ENCODE measurements at places on chromosomes 2 and 18. TPM values are rescaled to one million over a fixed set of nuclear protein-coding genes. Genes with fewer than 3 reads are reported as not detected.

GRCh38 chr2:96801786-96802595, 14.1 kb upstream of the CNNM3 start:
- no peak for DNase-seq

The SERPINB11 gene
- total RNA-seq: not detected

GRCh38 chr2:119174216-119174992, 15.9 kb upstream of the C1QL2 start:
- DNase-seq: no peak

GRCh38 chr2:141399270-141399669, 731.5 kb downstream of the LRP1B start:
- no peak for DNase-seq

DNA sequence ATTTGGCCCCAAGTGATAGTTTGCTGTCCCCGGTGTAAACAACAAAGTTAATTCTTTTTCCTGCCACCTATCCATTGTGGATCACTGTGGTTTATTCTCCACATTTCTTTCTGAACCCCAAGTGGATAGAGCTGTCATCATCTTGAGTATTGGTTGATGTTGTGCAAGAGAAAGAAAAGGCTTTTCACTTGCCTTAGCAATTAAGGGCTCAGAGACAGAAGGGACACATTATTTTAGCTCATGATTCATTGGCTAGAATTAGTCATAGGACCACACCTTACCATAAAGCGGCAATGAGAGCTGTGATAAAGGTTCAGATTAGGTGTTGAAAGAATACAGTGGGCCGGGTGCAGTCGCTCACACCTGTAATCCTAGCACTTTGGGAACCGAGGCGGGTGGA, 442.1 kb upstream of the DCC start:
- DNase-seq: no peak

- no peak for DNase-seq
These were observed 125.7 kb downstream of the B3GNT2 start for GRCh38 chr2:62321380-62322289.

- no peak for DNase-seq
These were observed 665.1 kb upstream of the ZEB2 start for GRCh38 chr2:145184741-145185651.

The WNT6 gene
- 1.8 TPM for total RNA-seq

The TTC39C gene
- total RNA-seq: 7.6 TPM

DNA sequence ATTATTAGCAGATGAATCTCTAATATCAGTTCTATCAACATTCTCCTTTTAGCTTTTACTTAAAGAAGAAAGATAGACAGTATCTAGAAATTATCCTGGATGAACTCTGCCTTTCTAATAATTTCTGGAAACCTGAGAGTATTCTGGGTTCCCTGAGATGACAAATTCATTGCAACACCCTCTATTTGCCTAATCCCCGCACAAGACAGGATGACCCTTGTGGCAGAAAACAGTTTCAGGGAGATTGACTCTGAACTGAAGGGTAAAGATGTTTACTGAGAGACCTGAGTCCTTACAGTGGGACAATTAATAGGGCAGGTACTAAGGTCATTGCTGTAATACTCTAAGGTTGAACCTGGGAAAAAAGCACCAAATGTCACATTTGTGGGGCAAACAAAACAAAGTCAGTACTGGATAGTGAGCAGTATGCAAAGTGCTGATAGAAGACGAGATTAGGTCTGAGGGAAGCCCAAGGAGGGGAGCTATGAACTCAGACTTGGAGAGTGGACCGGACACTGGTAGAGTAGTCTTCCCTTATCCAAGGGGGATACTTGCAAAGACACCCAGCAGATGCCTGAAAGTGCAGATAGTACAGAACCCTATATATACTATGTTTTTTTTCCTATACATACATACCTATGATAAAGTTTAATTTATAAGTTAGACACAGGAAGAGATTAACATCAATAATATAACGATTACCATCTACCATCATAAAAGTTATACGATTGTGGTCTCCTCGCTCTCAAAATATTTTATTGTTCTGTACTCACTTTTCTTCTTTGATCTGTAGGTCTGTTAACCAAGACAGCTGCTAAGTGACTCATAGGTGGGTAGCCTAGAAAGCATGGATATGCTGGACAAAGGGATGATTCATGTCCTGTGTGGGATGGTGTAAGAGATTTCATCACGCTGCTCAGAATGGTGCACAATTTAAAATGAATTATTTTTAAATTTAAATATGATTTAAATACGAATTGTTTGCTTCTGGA, 148.3 kb upstream of the KLHL14 start:
- no peak for DNase-seq

The FAM161A gene
- 1.5 TPM for total RNA-seq

- DNase-seq: no peak
These were observed 334.1 kb downstream of the RIT2 start for GRCh38 chr18:42781298-42781815.

DNA sequence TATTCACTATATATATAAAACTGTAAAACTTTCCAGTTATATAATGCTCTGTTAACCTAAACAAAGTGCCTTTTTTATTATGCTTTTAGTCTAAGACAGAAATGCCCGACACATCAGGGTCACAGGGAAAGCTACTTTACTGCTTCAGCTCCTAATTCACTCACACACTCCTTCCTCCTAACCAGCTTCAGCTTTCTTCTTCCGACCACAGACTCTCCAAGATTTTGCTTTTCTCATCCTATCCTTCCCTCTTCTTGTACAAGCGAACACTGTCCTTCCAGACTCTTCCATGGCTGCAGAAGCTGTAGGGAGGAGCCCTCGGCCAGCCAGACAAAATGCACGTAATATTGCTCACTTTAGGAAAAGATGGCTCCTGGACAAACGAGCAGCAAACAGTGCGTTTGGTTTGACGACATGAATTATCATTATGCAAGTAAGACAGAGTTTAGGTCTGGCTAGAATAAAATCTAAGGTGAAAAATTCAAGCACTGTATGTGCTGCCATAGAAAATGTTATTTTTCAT, 47.5 kb upstream of the HNRNPA3 start:
- DNase-seq: peak; percentile 42

DNA sequence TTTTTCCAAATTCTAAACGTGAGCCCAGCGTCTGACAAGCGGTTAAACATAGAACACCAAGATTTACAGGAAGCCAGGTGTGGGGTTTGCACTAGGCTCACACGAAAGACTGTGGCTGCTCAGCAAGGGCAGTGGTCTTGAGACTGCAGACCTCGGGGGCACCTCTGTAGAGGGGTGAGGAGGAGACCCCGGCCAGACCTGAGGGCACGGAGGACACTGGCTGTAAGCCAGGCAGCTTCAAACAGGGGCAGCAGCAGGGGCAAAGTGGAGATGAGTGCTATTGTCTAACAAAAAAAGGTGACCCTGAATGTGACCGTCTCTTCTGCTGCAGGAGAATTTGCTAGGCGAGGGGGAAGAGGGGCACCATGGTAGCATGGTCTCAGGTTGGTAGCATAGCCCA, 140.3 kb downstream of the CYP26B1 start:
- DNase-seq: no peak

The REG3A gene
- total RNA-seq: not detected

- DNase-seq: no peak
These were observed 26.8 kb upstream of the NABP1 start for GRCh38 chr2:191650896-191651773.

The DYNAP gene
- total RNA-seq: not detected

The ZBTB7C gene
- 5.6 TPM for total RNA-seq

DNA sequence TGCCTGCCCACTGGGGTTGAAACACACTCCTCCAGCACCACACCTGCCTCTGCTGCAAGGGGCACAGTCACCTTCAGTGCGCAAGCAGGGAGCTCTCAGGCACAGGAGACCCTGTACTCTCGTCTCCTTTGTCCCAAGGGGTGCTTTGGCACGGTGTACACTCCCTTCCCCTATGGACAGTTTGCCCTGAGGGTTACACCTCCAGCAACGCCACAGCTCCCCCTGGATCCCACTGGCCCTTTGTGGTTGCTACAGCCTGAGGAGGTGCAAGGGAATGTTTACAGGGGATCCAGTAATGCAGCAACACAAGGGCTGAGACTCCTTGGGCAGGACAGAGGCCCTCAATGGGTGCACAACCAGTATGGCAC, 45.2 kb upstream of the FAM117B start:
- DNase-seq: no peak

DNA sequence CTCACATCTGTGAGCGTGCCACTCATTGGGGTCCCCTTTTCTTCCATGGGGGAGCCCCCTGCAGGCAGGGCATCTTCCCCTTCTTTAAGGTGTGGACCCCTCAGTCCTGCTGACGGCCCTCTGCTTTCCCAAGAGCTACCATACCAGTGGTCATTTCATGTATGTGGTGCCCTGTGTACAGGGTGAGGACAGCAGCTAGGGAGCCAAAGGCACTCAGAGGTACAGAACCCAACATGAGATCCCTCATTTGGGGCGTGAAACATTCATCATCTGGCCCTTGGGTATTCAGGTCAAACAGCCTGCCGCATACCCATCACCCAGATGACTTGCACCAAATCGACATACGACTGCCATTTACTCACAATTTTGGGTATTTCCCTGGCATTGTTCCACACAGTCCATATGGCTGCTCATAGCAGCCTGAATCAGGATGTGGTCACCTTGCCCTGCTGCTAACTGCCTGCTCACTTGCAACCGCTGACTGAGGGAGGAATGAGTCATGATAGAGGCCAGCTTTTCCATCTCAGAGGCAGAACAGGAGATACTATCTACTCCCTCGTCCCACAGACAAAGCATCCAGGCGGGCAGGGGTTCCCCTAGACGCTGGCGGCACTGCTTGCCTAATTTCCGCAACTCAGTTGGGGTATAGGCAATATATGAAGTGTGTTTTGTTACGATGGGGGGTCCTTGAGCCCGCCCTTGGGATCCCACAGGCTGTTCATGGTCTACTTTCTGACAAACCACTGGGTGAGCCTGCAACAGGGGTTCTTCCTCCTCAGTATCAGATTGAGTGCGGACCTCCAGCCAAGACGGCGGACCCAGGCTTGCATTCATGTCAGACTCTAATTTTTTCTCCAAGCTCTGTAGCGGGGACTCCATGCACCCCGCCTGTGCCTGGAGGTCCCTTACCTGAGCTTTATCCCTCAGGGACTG, 228.6 kb downstream of the SATB2 start:
- no peak for DNase-seq

- no peak for DNase-seq
These were observed 118.4 kb downstream of the BCL2L11 start for GRCh38 chr2:111239107-111239506.

DNA sequence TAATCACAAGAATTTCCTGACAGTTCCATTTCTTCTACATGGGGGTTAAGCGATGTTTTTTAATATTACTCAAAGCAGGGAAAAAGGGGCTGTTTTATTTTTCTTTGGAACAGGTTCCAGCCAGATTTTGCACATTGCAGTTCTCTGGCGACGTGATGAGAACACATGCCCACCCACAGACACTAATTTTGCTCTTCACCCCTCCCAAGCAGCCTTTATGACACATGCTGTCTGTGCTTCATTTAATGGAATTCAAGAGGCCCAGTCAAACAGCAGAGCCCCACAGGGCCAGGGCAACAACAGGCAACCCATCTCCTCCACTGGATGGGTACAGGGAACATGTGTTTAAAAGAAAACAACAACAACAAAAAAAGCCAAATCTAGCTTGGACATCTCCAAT, 70.8 kb downstream of the SPRED2 start:
- DNase-seq: no peak

DNA sequence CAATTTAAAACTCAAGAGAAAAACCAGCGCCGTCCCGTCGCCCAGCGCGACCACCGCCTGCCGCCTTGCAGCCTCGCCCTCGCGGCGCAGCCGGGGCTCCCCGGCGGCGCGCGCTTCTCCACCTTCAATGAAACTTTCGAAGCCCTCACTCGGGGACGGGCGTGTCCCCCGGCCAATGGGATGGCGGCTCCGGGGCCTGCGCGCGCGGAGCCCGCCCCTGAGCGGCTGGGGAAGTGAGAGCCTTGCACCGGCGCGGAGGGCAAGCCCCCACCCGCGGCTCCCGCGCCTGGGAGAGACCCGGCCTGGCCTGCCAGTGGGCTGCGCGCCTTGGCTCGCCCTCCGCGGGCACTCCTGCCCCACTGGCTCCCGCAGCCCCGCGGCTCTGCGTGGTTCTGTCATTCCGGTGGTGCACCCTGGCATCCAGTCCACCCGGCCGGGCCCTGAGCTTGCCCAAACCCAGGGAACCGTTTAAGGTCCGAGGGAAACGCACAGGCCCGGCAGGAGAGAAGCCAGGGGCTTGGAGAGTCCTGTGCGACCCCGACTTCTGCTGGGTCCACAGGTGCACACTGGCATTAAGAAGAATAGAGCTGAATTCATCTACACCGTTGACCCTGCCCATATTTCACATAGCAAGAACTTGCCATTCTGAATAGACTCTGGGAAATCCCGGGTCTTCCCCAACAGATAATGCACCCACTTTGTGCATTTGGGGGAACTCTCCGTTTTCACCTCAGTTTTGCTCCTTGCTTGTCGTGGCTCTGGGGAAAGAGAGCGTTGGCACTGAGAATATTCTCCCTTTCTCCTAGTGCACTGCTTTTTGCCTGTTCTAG, at the start of gene PIEZO2:
Gene PIEZO2, minus strand, starts transcription at position 129 of the 830 bp plus-strand sequence. CDS start 981 bp downstream, outside the sequence.
- peak; percentile 67 for DNase-seq

The SNTG2 gene
- 1.6 TPM for total RNA-seq

DNA sequence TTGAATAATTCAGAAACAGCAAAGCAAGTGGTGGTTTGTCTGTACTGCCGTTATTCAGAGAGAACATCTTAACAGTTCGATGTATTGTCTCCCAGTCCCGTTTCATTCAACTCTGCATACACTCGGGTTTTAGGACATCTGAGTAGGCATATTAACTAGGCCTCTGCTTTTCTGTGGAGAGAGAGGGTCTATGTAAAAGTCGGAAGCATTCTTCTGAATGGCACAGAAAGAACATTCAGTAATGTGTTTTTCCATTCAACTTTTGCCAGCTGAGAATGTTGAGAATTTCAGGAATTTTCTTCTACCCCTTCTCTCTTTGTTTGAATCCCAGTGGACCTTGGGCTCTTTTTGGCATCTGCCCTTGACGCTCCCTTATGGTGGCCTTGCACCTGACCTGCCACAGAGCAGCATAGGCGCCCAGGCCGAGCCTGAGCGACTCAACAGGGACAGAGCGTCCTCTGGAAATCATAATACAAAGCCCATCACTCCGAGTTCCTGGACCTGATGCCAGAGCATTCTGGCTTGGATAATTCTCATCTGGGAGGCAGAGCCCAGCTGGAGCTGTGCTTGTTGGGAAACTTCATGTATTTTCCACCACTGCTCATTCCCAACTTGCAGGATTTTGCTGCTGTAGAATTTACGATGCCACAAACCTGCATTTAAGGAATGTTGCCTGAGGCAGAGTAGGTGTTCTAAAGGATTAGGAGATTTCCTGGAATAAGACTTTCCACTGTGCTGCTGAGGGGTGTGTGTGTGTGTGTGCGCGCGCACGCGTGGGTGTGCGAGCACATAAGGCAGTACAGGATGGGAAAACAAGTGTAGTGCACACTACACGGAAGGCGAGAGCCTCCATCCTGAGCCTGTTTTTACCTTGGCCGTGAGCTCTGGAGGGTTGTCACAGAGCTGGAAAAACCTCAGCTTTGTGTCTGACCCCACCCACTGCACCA, 77.2 kb upstream of the TXNDC2 start:
- DNase-seq: no peak

Measured in left cardiac atrium (tissue), 4 donors.